ENCODE measurements at places on chromosomes 2 and 18.

- no peak for DNase-seq
These were observed 35.0 kb upstream of the AGAP1 start for GRCh38 chr2:235458839-235459273.

- no peak for DNase-seq
These were observed 3.0 kb downstream of the PIKFYVE start for GRCh38 chr2:208269091-208269490.

DNA sequence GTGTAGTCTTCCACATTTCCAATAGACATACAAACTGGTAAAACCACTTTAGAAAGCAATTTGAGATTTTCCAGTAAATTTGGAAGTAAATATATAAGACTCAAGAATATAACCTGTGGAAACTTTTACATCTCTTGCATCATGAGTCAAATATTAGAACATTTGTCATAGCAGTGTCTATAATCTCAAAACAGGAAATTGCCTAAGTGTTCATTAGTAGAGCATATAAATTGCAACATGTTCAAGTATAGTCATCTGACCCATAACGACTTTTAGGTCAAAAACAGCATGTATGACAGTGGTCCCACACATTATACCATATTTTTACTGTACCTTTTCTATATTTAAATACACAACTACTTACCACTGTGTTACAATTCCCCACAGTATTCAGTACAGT is 555.9 kb upstream of the VRK2 start:
- DNase-seq = no peak

GRCh38 chr2:177188482-177189469 is 23.8 kb upstream of the HNRNPA3 start:
- no peak for DNase-seq

DNA sequence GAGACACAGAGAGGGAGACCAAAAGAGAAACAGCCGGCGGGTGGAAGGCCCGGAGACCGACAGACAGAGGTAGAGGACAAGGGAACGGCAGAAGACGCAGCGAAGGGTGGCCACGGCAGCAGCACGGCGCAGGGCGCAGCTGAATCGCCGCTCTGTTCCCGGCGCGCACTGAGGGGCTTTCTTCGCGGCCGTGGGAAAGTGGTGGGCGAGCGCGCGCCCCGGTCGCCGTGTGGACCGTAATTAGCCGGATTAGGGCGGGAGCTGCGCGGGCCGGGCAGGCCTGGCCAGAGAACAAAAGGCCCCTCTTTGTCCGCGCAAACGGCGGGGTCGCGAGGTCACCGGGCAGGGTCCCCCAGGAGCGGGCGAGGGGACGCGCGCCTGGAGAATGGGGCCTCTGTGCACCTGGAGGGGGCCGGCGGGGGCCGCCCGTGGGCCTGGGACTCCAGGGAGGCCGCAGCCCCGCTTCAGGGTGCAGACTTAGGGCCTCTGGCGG is 158.3 kb downstream of the ZFP36L2 start:
- no peak for DNase-seq

- no peak for DNase-seq
These were observed 3.9 kb downstream of the GYPC start for GRCh38 chr2:126659562-126660467.

DNA sequence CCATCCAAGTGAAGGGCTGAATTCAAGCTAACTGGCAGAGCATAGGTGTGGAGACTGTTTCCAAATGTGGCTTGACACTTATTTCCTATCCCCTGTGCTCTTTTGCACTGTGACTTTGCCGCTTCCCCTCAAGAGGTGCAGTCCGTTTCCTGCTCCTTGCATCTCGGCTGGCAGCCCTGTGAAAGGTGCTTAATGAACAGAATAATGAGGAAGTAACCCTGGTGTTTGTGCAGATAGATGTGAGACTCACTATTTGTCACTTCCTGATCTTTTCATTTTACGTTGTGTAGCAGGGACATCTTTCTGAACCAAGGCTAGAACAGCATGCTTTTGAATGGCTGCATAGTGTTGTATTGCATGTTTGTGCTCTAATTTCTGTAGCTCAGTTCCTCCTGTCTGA is 60.8 kb downstream of the CEP192 start:
- no peak for DNase-seq

DNA sequence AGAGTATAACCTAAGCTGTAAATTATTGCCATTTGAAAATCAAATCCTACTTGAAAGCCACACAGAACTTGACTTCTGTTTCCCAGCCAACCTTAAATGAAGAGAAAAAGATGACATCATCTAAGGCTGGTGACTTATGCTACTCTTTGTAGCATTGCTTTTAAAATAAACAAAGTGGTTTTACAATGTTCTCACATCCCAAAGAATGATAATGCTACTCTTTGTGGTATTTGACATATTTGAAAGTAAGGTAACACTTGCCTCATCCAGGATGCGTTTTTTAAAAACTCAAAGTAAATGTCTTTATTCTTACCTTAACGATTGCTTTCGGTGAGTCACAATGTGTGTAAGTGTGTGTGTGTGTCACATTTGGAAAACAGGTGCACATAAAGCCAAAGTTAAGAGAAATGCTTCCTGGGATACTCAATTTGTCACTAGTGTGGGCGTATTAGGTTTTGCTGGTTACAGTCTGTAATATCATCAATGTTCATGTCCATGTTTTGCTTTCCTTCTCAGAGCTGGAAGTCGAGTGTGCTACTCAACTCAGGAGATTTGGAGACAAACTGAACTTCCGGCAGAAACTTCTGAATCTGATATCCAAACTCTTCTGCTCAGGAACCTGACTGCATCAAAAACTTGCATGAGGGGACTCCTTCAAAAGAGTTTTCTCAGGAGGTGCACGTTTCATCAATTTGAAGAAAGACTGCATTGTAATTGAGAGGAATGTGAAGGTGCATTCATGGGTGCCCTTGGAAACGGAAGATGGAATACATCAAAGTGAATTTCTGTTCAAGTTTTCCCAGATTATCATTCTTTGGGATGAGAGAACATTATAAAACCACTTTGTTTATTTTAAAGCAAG is 2.6 kb downstream of the PMAIP1 start:
- DNase-seq = no peak

- no peak for DNase-seq
These were observed 39.8 kb upstream of the PCBP1 start for GRCh38 chr2:70047451-70047850.

- peak; percentile 41 for DNase-seq
These were observed 127.3 kb downstream of the PRKCE start for GRCh38 chr2:45778720-45779171.

DNA sequence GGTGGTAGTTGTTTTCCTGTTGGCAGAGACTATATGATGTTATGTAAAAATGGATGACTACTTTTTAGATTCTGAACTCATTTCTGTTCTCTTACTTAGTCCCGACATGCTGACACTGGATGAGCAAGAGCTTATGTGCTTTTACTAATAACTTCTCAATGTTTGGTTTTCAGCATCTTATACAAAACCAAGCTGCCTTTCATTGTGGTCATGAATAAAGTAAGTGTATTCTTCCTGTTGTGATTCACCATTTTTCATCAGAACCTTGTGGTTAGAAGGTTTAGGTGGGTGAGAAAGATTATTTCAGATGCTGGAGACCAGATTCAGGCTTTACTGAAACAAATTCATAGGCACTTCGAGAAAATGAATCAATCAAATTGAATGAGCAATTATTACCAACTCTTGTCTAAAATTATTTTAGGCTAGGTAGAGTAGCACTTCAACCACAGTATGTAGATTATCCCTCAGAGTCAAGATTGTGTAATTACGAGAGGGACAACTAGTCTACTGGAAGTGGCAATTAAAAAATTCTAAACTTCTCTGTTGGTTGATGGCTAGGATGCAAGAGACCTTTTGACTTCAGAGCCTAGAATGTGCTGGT is 9.3 kb downstream of the GPN1 start:
- DNase-seq = no peak

GRCh38 chr2:48914477-48915089 is 159.1 kb upstream of the LHCGR start:
- DNase-seq = no peak

DNA sequence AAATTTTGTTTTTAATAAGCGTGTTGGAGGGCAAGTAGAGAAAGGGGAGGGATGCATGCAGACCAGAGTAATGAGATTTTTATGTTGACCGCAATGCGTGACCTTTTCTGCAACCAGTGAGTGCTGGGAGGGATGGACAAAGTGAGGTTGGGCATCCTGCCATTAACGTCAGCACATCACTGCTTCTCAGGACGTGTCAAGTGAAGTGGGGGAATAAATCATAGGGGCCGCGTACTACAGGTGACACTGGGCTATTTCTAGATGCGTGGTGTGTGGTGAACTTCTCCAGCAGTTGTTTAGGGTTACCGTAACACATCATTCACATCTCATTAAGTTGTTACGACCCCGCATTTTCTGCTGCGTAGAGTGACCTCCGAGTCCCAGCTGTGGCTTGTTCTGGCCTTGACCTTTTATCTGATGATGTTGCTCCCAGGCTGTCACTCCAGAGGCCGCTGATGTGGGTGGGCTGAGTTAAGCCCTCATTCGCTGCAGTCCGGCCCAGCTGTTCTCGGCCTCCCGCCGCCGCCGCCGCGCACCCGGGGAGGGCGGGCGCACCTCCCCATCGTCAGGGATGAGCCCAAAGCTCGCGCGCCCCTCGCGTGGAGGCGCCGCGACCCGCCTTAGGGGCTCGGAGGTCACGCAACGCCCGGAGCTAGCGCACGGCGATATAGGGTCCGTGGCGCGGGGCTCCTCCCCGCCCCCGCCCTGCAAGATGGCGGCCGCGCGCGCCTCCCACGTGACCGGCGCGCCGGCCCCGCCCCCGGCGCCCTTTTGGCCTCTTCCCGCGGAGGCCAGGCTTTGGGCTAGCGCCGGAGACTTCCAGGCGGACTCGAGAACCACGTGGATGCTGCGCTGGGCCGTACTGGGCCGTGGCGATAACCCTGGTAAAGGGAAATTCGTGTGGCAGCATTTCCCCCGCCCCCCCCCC is 3.5 kb downstream of the ZCCHC2 start:
- no peak for DNase-seq

DNA sequence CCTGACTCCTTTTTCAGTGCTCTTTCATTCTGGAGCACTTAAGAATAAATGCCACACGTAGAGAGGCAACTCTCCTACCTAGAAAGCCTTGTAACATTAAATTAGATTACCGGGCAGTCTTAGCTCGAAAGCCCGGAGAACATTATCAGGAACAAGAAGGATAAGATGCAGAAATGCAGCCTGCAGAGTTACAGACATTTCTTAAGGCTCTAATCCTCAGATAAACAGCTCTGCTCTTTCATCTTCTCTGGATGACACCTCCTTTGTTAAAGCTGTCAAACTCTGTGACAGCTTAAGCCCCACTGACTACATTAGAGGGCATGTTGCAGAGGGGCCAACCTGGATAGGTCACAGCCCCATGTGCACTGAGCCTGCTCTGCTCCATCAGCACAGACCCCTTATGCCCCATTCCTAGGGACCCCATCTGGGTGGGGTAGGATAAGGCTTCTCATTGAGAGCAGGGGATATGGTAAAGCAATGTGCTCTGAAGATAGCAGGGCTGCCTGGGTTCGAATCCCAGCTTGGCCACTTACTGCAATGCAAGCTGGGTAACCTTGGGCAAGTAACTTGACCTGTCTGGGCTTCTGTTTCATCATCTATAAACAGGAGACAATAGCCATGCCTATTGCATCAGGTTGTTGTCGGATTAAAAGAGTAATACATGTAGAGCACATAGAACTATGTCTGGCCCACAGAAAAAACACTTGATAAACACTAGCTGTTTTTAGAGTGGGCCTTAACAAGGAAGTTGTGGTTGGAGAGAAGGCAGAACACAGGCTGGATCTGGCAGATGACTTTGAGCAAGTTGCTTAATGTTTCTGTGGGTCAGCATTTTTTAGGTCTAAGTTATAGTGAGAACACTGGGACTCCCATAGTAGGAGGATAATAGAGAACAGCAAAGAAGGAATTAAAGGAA is 111.4 kb downstream of the THNSL2 start:
- no peak for DNase-seq

DNA sequence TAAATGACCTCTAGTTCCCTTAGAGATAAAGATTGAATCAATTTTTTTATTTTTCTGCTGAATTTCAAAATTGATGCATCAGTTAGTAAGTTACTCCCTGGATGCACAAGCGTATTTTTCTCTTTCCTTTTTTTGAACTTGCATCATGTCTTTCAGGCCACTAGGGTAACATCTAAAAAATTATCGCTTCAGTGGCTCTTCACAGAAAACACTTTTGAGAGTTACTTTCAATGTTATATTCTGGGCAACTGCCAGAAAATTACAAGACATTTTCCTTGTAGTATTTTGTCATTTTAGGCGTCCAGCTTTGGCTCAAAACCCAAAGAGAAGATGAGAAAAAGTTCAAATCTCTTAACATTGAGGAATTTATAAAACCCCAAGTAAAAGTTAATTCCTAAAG is 59.8 kb downstream of the DSEL start:
- DNase-seq = no peak

DNA sequence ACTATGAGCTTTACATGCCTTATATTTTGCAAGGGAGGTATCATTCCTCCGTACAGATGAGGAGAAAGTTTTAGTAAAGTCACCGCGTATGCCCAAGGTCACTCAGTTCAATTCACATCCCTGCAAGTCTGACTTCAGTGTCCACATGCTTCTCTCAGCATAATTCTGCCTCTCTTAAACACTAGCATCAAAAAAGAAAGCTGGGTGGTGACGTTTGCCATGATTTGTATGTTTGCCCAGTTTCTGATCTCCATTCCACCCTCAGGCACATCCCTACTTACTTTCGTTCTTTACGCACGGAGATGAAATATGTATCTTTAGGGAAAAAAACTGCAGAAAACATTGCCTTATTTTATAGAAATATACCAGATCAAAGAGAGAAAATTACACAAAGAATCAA is 129.2 kb upstream of the PTPRM start:
- DNase-seq = no peak

GRCh38 chr2:215717501-215718381 is 281.9 kb upstream of the FN1 start:
- DNase-seq = no peak

- DNase-seq = no peak
These were observed 162.9 kb upstream of the KYNU start for GRCh38 chr2:142714600-142714999.

GRCh38 chr2:26067980-26068507 is 34.2 kb downstream of the RAB10 start:
- no peak for DNase-seq

DNA sequence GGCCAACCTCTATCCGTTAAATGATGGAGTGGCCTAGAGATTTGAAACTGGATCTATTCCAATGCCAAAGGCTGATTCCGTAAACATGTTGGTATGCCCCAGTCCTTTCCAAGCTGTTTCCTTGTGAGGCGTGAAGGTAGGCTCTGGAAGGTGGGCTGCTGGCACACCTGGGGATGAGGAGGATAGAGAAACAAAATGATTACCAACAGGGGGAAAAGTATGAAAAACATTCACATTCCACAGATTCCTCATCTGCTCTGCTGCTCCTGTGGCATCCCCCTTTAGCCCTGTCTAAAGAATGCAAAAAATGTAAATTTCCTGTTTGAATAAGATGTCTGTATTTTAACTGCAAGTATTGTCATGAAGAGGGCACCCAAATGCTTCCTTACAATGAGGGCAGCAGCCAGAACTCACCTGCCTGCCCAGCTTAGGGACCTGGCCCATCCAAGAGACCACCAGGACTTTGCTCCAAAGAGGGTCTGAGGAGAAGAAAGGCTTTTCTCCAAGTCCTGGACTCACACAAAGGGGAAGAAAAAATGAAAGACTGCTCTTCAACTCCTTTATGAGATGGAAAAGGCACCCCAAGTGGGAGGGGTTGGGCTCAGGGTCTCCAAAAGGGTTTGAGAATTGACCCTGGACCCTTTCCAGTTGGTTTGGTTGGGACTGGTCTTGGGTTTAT is 132.3 kb upstream of the PELI1 start:
- no peak for DNase-seq

Data from stimulated activated CD4-positive, alpha-beta T cell treated with anti-CD3 and anti-CD28 coated beads, Interleukin-1b, Interleukin-23, amount 100 ng/mL, for 1 hour (primary cell).